ENCODE measurements at places on chromosomes 3 and 15. TPM values are rescaled to one million over a fixed set of nuclear protein-coding genes. Genes with fewer than 3 reads are reported as not detected.

GRCh38 chr3:10764259-10765051, 51.6 kb upstream of the SLC6A11 start:
- DNase-seq, result no peak

DNA sequence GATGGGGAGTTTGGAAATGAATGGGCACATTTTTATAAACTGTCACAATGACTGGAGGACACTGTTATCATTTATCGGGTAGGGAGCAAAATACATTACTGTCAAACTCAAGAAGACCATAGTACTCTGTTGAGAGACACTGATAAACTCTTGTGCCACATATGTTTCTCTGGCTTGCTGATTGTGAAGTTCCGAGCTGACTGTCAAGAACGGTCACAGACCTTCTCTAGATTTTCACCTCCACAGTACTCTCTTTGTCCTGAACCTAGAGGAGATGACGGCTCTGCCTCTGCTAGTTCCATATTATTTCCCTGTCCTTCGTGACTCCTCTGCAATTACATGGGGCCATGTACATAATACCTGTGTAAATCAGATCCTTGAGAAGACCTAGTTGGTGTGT, 451.9 kb downstream of the LPP start:
- DNase-seq, result no peak

DNA sequence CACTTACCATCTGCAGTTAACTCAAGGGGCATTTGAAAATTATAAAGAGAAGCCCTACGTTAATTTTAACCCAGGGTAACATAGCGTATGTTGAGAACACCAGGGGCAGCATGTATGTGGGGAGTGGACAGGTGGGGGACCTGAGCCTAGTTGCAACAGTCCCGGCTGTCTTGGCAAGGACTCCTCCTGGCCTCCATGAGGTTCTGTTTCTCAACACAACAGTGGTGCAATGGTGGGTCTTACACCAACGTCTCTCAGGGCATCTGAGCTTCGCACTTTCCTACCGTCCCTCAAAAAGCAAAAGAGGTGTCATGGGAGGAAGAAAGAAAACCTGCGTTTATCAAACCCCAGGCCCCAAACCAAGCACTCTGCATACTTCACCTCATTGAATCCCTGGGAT, 50.6 kb downstream of the MGLL start:
- DNase-seq, result no peak

GASK1A gene
- polyA plus RNA-seq, result 0.38 TPM

GRCh38 chr3:59572106-59572505, 522.3 kb upstream of the CFAP20DC start:
- no peak for DNase-seq

- DNase-seq, result no peak
These were observed 543 bp downstream of the MEF2A start for GRCh38 chr15:99566157-99566897.

- no peak for DNase-seq
These were observed 5.1 kb upstream of the DNAJA4 start for GRCh38 chr15:78259232-78259631.

GRCh38 chr3:60101621-60102020, 1051.8 kb upstream of the CFAP20DC start:
- DNase-seq, result no peak

GRCh38 chr3:136645915-136646314, 106.3 kb downstream of the STAG1 start:
- DNase-seq, result no peak

DNA sequence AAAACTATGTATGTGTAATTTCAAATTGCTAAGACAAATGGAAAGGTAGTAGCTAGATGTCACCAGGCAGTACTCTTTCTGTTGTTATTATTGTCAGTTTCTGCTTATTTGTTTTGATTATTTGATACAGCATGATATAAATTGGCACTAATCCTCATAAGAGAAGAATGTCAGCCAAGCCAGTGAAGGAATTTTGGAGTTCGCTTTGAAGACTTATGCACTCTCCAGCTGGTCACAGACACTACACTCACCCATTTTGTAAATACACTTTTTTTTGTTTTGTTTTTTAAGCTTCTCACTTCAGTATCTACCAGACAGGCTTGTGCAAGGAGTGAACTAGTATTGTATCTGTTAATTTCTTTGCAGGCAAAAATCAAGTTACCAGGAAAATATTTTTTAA, 180.2 kb upstream of the TTC14 start:
- DNase-seq, result no peak

DHX36 gene
- polyA plus RNA-seq, result 12.4 TPM

CNTN6 gene
- not detected for polyA plus RNA-seq

GRCh38 chr3:61239871-61240270, 11.4 kb downstream of the FHIT start:
- DNase-seq, result no peak

RHCG gene
- polyA plus RNA-seq, result not detected

DNA sequence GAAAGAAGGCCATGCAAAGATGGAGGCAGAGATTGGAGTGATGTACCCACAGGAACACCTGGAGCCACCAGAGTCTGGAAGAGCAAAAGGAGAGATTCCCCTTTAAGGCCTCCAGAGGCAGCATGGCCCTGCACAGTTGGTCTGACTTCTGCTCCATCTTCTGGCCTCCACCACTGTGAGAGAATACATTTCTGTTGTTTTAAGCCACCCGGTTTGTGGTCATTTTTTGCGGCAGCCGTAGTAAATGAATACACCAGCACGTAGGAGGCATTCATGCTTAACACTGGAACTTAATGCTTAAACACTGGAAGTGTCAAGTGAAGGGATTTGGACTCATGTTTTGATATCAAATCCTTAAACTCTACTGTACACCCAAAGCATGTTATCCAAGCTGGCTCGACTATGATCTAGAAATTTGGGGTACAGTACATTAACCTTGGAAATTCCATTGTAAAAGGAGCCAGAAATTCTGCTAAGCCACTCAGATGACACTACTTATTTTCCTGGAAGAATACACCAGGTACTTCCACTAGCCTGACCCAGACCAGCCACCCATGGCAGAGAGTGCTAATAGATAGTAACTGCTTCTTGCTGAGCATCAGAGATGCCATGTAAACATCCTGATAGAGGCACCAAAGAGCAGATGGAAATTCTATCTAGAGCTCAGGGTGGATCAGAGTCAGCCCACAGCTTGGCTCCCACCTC, 190.9 kb downstream of the ADAMTS9 start:
- no peak for DNase-seq

CDHR4 gene
- polyA plus RNA-seq, result not detected

SHISA5 gene
- polyA plus RNA-seq, result 140 TPM

DNA sequence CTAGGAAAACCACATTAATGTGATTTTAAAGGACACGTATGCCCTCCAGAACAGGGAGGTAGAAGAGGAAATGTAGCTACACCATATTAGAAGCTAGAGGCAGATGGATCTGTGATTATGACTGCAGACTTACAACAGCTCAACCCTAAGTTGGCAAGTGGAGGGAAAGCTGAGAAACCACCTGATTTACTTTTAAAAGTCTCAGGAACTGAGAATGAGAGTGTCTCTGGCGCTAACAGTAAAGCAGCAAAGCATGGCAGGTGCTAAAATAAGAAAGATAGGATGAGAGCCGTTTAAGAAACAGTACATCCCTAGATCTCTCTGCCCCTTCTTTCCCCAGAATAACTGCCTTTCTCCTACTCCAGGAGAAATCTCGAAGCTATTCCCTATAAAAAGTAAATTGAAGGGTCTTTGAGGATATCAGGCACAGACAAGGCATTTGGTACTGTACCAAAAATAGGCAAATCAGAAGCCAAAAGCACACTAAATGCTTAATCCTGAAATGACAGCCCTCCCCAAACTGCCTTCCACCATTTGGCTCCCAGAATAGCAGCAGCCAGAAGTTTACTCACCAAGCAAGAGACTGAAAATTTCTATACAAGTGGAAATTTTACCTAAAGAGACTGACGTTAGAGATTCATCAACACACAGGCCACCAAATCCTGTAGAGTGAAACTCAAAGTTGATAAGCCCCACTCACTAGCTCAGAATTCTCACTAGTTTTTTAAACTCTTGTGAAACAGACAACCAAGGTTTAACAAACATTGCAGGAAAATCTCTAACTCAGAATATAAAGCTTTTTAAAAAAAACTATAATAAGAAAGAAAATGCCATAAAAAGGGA, 34.3 kb upstream of the PARP14 start:
- no peak for DNase-seq

- DNase-seq, result no peak
These were observed 131.2 kb downstream of the CTNNB1 start for GRCh38 chr3:41330465-41330864.

DNA sequence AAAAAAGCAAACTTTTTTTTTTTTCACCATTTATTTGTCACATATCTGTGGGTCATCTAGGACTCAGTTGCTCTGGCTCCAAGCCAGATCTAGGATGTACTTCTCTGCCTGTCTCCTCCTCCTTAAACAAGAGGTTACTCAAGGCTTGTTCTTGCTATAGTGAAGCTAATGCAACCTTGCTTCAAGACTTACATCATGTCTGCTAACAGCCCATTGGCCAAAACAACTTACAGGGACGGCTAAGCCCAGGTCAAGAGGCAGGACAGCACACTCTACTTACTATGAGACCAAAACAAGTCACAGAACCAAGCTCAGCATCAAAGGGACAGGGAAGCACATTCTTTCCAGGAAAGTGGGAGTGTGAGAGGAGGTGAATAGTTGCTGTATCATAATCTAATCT, 123.8 kb upstream of the BNIP2 start:
- DNase-seq, result no peak

DNA sequence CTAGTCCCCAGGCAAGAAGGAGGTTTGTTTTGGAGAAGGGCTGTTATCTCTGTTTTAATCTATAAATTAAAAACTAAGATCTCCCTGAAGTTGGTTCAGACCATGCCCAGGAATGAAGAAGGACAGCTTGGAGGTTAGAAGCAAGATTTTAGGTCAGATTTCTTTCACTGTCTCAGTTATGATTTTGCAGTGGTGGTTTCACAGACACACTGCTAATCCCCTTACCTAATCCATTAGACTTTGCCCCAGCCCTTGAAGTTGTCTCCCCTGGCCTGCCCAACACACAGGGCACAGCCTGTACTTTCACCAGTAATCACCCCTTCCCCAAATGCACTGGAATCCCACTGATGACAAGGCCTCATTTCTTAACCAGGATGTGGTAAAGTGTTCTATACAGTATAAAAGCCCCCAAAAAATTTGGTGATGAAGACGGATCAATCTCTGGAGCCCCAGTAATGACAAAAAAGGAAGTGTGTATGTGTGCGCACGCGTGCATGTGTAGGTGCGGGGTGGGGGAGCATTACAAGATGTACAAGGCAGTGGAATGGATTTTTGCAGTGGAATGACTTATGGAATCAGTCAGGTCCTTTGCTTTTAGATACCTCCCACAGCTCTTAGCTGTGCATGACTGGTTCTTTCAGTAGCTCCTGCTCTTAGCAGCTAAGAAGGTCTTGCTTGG, 73.1 kb upstream of the TERB2 start:
- DNase-seq, result no peak

DNA sequence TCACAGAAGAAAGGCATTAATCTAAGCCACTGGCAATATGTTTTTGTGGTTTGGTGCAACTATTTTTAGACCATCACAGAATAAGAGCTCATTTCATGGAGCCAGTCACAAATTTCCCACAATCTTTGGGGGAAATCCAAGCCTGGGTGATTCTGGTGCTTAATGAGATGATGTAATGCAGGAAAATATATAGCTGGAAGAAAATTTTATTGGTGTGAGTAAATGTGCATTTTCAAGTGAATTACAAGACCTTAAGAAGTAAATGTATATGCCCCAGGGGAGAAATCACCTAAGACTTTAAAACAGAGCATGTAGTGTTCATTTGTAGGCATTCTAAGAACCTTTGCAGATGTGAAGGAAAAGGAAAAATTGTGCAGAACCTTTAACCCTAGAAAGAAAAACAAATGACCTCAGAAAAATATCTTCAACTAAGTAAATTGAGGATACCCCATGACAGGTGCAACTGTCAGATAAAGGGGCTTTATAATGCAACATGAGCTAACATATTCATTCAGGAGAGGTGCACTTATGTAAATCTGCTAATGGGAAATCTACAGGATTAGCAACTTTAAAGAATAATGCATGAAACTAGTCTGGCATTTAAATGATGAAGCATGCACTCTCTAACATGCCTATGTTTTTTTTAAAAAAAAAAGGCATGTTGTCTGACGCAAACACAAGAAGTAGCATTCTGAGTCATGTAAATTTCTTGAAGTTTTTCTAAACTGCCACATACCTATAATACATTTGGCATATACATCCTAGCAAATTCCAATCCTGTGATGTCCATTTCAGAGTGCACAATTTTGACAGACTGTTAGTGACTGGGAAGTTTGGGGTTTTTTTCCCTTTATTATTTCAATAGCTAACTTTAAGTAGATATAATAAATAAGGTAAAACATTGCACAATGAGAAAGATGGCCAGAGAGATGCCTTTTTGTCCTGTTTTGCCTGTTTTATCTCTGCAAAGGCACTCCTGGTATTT, 105.1 kb downstream of the MEX3B start:
- no peak for DNase-seq

EOMES gene
- not detected for polyA plus RNA-seq

DNA sequence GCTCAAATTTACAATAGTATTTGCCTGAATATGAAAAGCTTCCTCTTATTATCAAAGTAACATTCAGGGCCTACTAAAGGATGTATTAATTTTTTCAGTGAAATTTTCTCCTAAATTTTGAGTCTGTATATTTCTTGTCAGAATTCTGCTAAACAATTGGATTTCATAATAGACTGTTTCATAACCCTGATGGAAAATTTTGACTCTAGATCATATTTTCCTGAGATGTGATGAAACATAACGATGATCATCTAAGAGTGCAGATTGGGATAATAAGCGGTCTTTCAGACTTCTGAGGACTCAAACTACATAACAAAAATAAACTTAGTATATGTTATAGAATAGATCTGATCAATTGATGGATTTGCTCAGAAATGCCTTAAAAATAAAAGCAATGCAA, 574.5 kb upstream of the TBL1XR1 start:
- DNase-seq, result no peak

SUCLG2 gene
- polyA plus RNA-seq, result 21.3 TPM

BCL6 gene
- polyA plus RNA-seq, result 17.4 TPM

DNA sequence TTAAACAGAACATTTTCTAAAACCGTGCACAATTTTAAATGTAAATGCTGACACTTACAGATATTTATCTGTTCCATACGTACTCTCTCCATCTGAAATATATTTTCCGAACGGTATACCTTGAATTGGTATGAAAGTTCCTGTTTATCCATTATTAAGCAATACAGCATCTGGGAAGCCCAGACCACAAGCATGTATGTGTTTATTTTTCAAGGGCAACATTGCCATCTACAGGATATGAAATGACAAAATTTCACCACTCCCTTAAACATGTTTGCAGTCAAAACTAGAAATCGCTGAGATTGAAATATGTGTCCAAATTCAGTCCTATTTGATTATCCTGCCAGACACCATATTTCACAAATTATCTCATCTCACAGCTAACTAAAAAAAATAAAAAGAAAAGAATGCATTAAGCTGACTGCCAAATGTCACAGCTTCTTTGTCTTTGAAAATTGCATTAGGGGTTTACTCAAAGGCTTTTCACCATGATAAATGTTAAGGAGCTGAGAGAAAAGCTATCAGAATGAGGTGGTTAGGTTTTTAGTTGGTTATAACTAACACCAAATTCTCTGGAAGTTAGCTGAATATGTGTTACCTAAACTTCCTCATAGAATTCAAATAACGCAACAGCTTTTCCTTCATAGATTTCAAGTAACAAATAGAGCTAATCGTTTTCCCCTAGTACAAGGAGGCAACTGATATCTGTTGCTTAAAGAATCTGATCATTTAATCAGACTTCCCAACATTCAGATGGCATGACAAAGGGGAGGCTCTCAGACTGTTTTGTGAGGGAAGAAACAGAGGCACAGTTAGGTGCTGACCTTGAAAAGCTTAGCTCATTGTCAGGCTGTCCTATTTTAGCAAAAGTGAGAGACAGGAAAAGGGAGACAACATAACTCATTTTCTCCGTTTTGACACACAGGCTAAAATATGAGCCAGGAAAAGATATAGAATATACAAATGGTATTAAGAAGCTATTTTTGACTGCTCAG, 533.1 kb downstream of the TBL1XR1 start:
- peak; percentile 10 for DNase-seq

Measured in BJ (cell line).